ENCODE measurements at places on chromosomes 16 and 17.

DNA sequence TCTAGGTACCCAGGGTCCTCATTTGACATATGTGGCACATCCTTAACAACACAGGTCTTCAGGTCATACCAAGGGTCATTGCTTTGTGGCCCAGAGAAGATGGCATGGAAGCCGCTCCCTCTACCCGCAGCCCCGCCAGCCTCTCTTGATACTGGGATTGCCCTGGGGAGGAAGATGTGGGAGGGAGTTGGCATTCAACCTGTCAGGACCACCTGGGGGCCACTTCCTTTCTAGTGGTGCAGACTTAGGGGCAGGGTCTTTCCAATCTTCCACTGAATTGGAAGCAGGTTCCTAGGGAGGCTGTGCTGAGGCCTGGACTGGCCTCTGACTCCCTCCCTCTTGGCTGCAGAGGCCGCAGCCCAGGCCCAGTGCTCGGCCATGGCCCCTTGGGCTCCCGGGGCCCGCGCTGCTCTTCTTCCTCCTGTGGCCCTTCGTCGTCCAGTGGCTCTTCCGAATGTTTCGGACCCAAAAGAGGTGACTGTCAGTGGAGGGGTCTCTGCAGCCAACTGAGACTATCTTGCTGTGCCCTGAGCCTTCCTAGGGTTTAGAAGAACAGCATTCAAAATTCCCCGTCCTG lies 5.1 kb upstream of the HEXIM1 start:
- DNase-seq: no peak

GRCh38 chr16:2967721-2968161 lies 1.4 kb upstream of the PAQR4 start:
- no peak for DNase-seq

- no peak for DNase-seq
Observed at GRCh38 chr17:77436058-77436442, 295.3 kb downstream of the SEC14L1 start.

DNA sequence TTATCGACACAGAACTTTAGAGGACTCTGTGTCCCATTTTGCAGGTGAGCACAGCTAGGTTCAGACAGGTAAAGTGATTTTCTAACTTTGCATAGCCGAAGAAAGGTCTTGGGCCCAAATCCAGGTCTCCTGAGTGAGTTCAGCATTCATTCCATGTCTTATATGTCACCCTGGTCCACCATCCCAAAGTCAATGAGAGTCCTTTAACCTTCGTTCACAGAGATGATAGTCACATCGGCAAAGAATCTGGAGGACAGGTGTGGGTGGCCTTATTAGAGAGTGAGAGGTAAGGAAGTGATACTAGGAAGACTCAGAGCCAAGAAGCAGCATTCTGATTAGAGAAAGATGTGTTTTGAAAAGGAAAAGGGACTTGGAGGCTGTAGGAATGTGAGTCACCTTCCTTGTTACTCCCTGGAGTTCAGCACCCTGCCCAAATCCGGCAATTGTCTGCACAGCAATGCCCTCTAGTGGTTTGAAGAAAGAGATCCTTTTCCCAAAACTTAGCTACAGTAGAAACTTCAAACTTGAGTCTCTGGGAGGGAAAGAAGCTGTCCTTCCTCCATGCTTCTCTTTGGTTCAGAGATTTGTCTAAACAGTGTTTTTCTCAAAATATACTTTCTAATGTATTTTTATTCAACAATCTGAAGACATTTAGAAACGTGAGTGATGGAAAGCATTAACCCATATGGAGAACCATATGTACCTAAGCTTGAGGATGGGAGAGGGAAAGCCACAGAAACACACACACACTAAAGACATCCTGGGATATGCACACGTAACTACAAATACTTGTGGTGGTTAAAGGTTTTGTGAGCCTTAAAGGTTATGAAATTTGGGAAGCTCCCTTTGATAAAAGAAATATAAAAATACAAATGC lies 96.4 kb upstream of the SHISA6 start:
- no peak for DNase-seq

DNA sequence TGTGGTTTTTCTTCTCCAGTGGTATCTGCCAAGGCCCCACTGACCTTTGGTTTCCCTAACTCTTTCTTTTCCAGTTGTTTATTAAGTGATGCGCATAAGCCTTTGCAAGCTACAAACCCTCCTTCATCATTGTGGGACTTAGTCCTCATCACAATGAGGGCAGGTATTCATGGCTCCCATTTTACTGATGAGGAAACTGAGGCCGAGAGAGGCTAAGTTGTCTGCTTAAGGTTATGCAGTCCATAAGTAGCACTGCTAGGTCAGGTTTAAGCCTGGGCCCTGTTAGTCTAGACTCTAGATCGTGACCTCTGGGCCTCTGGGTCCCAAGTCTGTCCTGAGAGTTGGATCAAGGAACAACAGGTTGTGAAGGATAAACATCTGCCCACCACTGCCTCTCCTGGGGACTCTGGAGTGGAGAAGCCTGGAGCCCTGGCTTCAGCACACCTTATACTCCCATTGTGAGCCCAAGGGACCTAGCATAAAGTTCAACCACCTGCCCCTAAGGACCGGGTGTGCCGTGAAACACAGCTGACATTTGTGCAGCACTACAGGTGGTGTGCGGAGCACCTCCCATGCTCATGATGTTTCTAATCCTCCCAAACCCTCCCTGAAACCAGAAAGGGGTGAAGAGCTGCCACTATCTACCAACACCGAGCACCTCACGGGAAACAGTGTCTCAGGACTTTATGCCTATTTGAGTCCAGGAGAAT lies 5.2 kb upstream of the KCNH6 start:
- no peak for DNase-seq

GRCh38 chr17:63919311-63919723 lies 678 bp upstream of the GH1 start:
- peak; percentile 79 for DNase-seq

DNA sequence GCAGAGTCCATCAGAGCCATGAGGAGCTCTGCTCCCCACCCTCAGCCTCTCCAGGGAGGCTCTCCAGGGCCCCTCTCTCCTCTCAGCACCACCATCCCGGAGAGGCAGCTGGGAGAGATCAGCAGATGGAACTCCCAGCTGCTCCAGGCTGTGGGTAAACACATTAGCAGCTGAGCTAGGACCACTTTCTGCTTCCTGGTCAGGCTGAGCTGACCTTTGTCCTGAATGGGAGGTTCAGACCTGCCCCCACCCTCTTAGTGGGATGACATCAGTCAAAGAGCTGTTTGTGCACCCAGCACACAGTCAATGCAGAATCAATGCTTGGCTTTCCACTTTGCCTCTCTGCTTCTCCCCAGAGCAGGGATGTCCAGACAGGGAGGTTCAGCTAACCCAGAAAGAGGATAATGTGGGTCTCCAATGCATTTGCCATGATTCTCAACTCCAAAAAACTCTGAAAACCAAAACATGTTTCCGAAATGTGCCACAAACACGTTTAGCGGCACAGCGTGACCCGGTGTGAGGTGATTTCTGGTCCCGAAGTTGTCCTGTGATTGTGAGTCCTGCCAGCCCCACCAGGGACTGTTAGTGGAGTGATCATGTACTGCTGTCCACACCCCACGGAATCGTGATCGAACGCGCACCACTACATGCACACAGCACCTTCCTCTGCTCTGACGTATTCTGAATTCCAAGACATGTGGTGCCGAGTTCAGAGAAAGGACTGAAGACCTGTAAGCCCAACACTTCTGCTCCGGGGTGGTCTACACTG lies 6.7 kb downstream of the GPR142 start:
- DNase-seq: no peak

DNA sequence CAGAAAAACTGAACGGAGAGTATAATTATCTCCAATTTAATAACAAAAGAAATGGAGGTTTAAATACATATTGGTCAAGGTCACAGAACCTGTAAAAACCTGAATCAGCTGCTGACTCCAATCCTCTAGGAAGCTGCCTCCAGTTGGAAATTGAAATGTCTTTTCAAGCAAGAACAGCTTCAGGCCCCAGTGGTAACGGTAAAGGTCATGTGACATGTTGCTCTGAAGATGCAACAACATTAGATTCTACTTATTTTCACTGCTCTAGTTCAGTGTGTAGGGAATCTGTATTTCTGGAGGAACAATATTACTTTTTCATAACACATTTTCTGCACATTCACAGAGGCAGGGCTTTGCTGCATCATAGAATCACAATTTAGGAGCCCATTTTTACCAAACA lies 58.8 kb downstream of the TBX4 start:
- no peak for DNase-seq

GRCh38 chr16:71408536-71408935 lies 33.3 kb downstream of the TLE7 start:
- no peak for DNase-seq

- no peak for DNase-seq
Observed at GRCh38 chr16:88010968-88011483, 59.8 kb downstream of the BANP start.

- no peak for DNase-seq
Observed at GRCh38 chr17:72775237-72775636, 317.3 kb downstream of the SLC39A11 start.

DNA sequence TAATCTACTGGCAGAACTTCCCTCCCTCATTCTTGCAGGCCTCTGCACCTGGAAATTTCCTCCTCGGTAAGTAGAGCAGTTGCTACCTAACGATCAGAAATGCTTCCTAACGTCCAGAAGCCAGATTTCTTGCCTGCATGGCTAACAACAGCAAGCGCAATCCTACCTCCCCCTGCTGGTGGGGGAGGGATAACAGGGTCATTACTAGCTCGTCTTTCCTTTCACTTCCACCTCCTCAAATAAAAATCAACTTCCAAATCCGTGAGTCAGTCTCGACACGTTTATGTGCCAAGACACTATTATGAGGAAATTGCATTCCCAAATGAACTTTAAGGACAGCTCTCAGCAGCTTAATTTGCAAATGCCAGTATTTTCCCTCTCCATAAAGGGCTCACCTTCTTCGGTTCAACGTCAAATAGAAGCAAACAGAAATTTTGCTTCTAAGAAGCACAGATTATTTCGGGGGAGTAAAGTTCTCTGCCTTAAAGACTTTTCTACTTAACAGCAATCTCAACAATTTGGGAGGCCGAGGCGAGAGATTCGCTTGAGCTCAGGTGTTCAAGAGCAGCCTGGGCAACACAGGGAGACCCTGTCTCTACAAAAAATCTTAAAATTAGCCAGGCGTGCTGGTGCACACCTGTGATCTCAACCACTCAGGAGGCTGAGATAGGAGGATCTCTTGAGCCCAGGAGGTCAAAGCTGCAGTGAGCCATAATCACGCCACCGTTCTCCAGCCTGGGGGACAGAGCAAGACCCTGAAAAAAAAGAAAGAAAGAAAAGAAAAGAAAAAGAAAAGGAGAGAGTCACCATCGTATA lies 188.6 kb upstream of the PSMD7 start:
- peak; percentile 47 for DNase-seq

- no peak for DNase-seq
Observed at GRCh38 chr17:41296846-41297245, 5.8 kb downstream of the KRTAP29-1 start.

GRCh38 chr17:82313195-82314011 lies 4.0 kb downstream of the CD7 start:
- no peak for DNase-seq
